ENCODE measurements at places on chromosomes 2 and 18.

DNA sequence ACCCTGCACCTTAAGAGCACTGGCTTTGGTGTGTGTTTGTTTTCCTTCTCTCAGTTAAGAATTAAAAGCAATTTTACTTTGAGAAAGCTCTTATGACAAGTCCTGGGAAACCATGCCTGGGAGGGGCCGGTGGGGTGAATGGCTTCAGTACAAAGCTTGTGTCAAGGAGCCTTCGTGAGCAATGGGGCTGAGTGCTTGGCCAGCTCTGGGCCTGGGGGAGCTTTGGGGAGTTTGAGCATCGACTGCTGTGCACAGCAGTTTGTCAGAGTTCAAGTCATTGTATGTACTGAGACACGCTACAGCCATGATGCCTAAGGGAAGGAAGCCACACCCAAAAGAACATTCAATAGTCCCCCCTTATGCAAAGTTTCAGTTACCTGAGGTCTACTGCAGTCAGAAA, 75.8 kb downstream of the ARHGEF4 start:
- no peak for DNase-seq

GRCh38 chr2:26269571-26270158, 24.9 kb downstream of the HADHB start:
- DNase-seq, result no peak

- no peak for DNase-seq
Measured at GRCh38 chr2:205051417-205051816, 506.1 kb downstream of the PARD3B start.

DNA sequence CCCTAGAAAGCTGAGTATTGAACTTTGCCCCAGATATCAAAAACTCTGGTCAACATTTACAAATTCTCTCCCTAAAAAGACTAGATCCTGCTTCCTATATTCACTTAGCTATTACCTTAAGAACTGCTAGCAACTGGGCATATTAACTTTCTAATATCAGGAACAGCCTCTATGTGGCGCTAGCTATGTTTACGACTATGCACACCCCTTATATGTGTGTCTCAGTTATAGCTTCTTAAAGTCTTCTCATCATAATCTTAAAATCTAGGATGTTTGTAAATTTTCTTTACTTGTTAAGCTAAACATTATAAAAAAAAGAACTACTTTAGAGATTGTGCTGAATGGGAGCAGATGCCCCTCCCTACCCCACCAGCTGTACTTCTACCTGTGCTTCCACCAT, 1.7 kb upstream of the STAMBP start:
- no peak for DNase-seq

GRCh38 chr18:54052732-54053429, 171.6 kb downstream of the MBD2 start:
- no peak for DNase-seq

DNA sequence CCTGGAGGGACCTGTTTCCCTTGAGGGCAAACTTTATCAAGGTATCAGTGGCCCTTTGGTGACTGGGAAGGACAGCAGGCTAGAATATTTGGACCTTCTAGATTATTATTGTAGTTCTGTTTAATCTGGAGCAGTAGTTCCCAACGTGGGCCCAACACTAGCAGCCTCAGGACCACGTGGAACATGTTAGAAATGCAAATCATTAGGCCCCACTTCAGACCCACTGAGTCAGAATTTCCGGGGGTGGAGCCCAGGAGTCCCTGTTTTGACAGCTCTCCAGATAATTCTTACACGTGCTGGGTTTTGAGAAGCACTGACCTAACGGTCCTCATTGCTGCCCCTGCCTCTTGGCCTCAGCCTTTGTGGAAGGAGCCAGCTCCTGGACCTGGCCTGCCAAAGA, 25.5 kb upstream of the DYNC2LI1 start:
- DNase-seq, result no peak

- peak; percentile 62 for DNase-seq
Measured at GRCh38 chr2:7436096-7436906, 519.1 kb downstream of the RNF144A start.

- peak; percentile 91 for DNase-seq
Measured at GRCh38 chr2:97713296-97714083, at the start of gene ZAP70. ZAP70 (plus strand) TSS chr2:97713576; CDS start chr2:97724037, 10,461 bp downstream.

DNA sequence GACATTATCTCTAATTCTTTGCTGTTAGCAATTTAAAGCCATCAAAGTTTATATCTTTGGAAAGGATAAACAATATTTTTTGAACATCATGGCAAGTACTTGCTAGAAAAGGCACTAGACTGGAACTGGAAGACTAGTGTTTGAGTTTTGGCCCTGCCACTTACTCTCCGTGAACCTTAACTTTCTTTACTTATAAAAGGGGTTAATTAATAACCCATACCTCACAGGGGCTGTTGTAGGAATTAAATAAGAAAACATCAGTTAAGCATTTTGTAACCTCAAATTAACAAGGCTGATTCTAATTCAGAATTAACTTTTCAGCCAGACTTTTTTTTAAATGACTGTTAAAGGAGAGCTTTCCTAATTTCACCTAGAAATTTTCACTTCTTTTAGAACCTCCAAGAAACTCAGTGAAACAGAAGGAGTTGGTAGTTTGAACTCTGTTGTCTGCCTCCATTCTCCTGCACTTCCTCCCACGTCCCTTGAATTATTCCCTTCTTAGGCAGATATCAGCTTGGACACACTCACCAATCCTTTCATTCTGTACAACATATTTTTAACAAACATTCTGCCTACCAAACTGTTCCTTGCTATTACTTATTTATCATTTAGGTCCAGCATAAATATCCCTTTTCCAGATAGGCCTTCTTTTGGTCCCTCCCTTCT, 79.5 kb downstream of the COX7A2L start:
- no peak for DNase-seq

Data from activated CD4-positive, alpha-beta T cell treated with anti-CD3 and anti-CD28 coated beads, Interleukin-2, amount 10 ng/mL, durations not matched to agents 24 days and 14 days (primary cell).